ENCODE measurements at places on chromosomes 7 and 10.

- no peak for DNase-seq
These were observed 584.6 kb upstream of the POM121L12 start for GRCh38 chr7:52450816-52451215.

- no peak for DNase-seq
These were observed 19.7 kb downstream of the BNIP3 start for GRCh38 chr10:131961777-131962662.

GRCh38 chr10:22849077-22849805 is 78.6 kb upstream of the ARMC3 start:
- DNase-seq: no peak

DNA sequence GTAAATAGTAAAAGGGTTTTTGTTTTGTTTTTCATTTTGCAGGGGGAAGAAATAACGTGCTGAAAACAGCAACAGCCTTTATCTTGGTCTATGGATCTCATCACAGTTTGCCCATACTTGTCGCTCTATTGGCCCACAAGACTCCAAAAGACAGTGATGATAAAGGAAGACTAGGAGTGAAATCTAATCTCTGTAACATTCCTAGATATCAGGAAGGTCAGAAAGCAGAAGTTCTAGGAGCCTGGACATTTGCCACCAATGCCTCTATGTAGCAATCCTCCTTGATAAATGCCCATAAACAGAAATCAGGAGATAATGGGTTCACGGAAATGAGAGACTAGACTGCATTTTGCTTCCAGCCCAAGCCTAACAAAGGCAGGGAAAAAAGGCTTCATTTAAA is 8.9 kb downstream of the CUBN start:
- no peak for DNase-seq

DNA sequence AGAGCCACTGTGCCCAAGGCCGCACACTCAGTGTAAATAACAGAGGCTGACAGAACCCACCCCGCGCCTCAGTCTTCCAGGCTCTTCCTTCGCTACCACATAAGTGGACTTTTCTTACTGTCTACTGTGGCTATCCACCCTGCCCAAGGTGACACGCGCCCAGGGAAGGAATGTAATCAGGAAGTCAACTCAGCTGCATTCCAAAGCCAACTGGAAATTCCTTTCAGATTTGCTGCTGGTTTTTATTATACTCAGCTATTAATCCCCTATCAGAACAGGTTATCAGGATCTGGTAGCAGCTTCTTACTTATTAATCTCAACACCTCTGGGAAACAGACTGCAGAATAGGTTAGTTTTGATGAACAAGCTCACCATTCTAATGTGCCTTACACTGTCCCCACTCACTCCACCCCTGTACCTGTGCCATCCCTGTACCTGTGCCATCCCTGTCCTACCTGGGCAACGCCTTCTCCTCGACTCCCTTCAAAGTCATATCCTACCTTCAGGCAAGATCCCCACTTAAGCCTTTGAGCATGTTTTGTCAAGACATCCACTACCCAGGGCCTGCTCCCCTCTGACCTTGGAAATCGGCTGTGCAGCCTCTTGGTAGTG is 90.7 kb downstream of the NHLRC2 start:
- no peak for DNase-seq

- no peak for DNase-seq
These were observed 123.9 kb upstream of the TCF7L2 start for GRCh38 chr10:112826018-112826697.

- no peak for DNase-seq
These were observed 3.5 kb downstream of the RASSF4 start for GRCh38 chr10:44962870-44963738.

- DNase-seq: no peak
These were observed 163.6 kb downstream of the GNAI1 start for GRCh38 chr7:80298201-80298600.

DNA sequence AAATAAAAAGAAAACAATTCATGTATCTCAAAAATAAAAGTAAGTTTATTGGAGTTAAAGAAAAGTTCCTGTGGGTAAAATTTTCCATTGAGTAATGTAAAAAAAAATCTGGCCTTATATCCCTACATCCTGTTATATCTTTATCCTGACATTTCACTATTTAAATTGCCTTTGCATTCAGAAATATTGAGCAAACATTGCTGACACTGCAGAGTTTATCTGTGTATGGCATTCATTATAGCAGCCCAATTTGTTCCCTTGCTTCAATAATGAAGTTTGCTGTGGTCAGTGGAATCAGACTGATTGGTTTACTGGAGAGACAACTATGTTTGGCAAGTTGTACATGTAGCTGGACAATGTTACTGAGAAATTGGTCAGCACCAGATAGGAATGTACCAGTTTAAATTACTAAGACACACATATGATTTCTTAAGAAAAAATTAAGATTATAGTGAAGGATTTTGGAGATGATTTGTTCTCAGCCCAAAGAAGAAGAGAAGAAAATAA is 271.7 kb downstream of the ANKRD7 start:
- DNase-seq: no peak

- DNase-seq: no peak
These were observed 88.5 kb upstream of the GNA12 start for GRCh38 chr7:2932402-2933251.

- DNase-seq: no peak
These were observed 284.1 kb upstream of the NPSR1 start for GRCh38 chr7:34373940-34374339.

DNA sequence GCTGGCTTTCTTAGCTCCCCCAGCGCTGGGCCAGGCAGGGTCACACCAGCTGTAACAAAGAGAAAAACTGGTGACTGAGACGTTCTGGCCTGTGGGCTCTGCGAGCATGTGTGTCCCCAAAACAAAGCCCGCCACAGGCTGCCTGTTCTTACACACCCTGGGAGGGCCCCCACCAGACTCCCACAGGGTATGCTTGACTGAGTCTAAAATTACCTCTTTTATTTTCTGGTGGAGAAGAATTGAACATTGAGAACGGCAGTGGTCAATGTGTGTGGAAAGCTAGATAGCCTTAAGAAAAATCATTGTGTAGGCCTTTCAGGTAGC is 808 bp downstream of the C10orf71 start:
- DNase-seq: no peak

- no peak for DNase-seq
These were observed 262.2 kb upstream of the AOAH start for GRCh38 chr7:36986511-36986933.

- no peak for DNase-seq
These were observed 67.7 kb upstream of the NEUROD6 start for GRCh38 chr7:31408140-31408729.

GRCh38 chr10:12081879-12082557 is 13.3 kb downstream of the DHTKD1 start:
- DNase-seq: no peak

- no peak for DNase-seq
These were observed 44.7 kb downstream of the PRF1 start for GRCh38 chr10:70557876-70558275.

- DNase-seq: peak; percentile 26
These were observed 26.3 kb upstream of the WDFY4 start for GRCh38 chr10:48658243-48658974.

DNA sequence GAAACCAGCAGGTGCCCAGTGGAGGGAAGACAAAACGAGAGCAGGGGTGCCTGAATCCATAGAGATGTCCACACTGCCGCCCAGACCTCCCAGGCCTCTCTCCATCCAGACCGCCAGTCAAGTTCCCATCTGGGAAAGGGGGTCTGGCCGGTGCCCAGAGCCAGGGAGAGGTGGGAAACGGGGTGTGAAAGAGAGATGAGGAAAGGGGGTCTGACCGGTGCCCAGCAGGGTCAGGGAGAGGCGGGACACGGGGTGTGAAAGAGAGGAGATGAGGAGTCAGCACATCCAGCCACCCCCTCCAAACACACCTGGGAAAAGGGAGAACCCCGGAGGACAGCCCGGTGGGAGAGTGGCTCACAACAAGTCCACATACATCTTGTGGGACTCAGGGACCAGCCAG is 185.8 kb downstream of the PTPRN2 start:
- DNase-seq: no peak

- no peak for DNase-seq
These were observed 245.2 kb downstream of the TNS3 start for GRCh38 chr7:47336472-47337425.

- no peak for DNase-seq
These were observed 149.2 kb downstream of the XPNPEP1 start for GRCh38 chr10:109774121-109774440.

- DNase-seq: no peak
These were observed 342.7 kb upstream of the KLF6 start for GRCh38 chr10:4127518-4128315.

- DNase-seq: no peak
These were observed 5.8 kb downstream of the TAS2R39 start for GRCh38 chr7:143188994-143189393.

DNA sequence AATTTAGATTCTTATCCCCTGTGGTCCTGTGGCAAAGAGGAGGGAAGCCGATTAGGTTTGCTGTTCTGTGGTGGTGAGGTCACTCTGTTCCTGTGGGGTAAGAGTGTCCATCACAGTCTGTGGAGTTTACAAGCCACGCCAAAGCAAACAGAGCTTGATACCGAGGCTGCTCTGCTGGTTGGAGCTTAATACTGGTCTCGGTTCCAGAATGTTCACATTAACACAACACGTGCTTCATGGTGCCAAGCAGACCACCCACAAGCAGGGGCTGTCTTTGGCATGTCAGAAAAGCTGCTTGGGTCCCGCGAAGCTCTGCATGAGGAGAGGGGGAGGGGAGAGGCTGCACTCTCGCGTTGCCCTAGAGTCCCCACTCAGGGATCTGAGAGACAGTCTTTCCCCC is 47.5 kb downstream of the DNAJB6 start:
- DNase-seq: no peak

GRCh38 chr10:117718986-117719920 is 176.7 kb downstream of the EMX2 start:
- DNase-seq: no peak

DNA sequence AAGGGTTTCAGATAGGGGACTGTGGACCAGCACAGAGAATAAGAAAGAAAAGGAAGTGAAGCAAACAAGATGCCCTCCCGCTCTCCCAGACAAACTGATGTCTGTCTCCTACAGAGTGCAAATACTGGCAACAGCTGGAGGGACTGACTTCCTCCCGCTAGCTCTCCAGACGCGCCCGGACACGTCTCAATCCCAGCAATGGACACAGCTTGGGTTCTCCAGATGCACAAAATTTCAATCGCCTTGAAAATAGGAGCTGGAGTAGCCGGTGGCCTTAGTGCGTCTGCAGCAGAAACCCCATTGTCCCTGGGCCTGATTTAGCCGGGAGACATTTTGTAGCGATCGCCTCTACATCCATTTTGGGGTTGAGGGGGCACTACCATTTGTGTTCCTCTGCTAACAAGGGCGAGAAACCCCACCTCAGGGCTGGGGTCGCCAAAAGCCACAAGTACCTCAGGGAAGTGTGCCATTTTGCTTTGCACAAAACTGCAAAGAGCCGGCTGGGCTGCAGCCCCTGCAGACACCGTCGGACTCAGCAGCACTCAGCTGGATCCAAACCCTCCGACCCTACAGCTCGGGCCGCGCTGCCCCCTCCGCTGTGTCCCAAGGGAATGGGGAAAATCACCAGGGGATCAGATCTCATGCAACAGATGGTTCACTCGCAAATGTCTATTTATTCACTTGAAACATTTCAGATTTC is 5.9 kb downstream of the CPA2 start:
- no peak for DNase-seq

GRCh38 chr10:21509341-21510240 is 15.9 kb downstream of the SKIDA1 start:
- DNase-seq: no peak

DNA sequence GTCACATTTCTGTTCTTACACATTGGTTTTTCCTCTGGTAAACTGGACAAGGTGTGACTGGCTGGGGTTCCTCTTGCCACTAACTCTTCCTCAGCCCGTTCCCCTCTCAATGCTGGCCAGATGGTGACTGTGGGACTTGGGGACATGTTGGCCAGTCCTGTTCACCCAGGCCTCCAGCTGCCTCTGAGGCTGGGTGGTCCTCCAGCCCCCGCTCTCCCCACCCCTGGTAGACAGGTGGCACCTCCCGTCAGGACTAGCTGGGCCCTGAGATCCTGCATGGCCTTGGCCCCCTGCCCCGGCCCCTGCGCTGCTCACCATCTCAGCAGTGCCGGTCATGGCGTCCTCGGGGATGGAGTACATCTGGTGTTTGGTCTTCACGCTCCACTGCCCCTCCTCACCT is 10.8 kb upstream of the MYL7 start:
- no peak for DNase-seq

GRCh38 chr7:156158693-156159092 is 346.4 kb upstream of the SHH start:
- DNase-seq: no peak

- DNase-seq: no peak
These were observed 24.9 kb downstream of the CYP17A1 start for GRCh38 chr10:102812231-102812876.

- no peak for DNase-seq
These were observed 172.1 kb downstream of the ACTR3B start for GRCh38 chr7:152931633-152932032.

DNA sequence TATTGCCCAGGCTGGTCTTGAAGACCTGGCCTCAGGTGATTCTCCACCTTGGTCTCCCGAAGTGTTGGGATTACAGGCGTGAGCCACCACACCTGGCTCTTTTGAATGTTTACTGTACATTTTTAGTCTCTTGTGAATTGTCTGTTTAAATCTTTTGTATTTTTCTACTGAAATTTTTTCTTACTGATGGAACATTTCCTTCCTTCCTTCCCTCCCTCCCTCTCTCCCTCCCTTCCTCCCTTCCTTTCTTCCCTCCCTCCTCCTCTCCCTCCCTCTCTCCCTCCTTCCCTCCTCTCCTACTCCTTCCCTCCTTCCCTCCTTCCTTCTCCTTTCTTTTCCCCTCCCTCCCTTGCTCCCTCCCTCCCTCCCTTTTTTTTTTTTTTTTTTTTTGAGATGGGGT is 58.0 kb downstream of the DAGLB start:
- DNase-seq: no peak

DNA sequence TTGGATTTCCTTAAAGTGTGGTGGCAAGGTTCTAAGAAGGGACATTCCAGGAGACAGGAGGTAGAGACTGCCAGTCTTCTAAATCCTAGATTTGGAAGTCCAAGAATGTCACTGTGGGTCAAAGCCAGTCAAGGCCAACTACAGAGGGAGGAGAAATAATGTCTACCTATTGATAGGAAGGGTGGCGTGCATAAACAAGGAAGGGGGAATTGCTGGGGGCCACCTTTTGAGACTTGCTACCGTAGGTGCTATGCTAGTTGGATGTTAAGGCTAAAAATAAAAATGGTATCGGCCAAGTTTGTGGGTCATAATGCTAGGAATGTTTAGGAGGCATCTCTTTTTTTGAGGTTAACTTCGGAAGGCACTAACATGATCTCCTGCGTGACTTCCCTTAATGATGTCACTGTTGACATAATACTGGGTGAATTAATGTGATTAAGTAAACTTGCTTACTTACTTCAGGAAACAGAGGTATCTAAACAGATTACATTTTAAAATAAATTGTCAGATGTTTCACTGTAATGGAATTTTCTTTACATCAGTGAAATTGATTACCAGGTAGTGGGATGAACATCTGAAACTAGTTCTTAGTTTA is 4.8 kb downstream of the BTRC start:
- DNase-seq: no peak

- no peak for DNase-seq
These were observed 7.6 kb upstream of the CD36 start for GRCh38 chr7:80630608-80631405.

- DNase-seq: no peak
These were observed 464.1 kb downstream of the SUGCT start for GRCh38 chr7:40598915-40599314.

- DNase-seq: no peak
These were observed 10.6 kb downstream of the CPED1 start for GRCh38 chr7:120998996-120999565.

Data from activated CD4-positive, alpha-beta T cell treated with anti-CD3 and anti-CD28 coated beads, Interleukin-2, amount 50 U/mL, for 24 hours (primary cell).